ENCODE measurements at places on chromosomes 11 and 22. TPM values are rescaled to one million over a fixed set of nuclear protein-coding genes. Genes with fewer than 3 reads are reported as not detected.

The GSTT2 gene
- not detected for polyA plus RNA-seq

The KCNJ4 gene
- 0.18 TPM for polyA plus RNA-seq

The CXCR5 gene
- not detected for polyA plus RNA-seq

The VPREB1 gene
- not detected for polyA plus RNA-seq

The ARVCF gene
- 18.3 TPM for polyA plus RNA-seq

The MS4A15 gene
- polyA plus RNA-seq, result not detected

The ESAM gene
- polyA plus RNA-seq, result 55.2 TPM

The DGAT2 gene
- polyA plus RNA-seq, result 4.6 TPM

The MTA2 gene
- 108 TPM for polyA plus RNA-seq

DNA sequence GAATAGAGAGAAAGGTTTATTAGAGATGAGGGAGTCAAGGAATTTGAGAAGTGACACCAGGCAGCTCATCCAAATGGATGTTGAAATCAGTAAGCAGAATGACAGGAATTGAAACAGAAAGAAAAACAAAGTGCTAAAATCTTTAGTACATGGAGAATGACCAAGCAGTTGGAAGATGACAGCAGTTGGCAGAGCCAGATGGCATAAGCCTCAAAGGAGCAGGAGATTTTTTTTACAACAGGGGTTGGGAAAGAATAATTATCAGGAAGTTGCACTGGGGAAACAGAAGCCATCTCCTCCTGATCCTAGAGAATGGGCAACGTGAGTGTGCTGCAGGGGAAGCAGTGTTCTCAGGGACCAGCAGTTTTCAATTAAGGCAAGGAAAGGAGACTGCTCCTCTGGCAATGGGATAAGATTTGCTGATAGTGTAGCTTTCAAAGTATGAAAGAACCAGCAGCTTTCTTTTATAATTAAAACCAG, 28.9 kb downstream of the RAB39A start:
- no peak for DNase-seq

DNA sequence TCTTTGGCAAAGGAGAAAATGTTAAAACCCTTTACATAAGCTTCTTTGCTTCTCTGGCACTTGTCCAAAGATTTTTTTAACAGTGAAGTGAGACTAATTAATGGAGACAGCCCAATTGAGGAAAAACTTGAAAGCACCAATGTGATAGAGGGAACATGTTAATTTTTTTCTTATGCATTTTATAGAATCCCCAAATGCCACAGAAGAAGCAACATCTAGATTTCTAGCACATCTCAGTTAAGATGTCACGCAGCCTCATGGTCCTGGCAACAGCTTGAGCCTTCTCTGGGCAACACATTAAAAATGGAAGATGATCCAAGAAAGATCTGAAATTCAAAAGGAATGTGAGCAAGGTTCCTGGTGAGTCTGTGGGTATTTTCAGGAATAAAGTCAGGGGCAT, 48.5 kb downstream of the PACSIN2 start:
- no peak for DNase-seq

DNA sequence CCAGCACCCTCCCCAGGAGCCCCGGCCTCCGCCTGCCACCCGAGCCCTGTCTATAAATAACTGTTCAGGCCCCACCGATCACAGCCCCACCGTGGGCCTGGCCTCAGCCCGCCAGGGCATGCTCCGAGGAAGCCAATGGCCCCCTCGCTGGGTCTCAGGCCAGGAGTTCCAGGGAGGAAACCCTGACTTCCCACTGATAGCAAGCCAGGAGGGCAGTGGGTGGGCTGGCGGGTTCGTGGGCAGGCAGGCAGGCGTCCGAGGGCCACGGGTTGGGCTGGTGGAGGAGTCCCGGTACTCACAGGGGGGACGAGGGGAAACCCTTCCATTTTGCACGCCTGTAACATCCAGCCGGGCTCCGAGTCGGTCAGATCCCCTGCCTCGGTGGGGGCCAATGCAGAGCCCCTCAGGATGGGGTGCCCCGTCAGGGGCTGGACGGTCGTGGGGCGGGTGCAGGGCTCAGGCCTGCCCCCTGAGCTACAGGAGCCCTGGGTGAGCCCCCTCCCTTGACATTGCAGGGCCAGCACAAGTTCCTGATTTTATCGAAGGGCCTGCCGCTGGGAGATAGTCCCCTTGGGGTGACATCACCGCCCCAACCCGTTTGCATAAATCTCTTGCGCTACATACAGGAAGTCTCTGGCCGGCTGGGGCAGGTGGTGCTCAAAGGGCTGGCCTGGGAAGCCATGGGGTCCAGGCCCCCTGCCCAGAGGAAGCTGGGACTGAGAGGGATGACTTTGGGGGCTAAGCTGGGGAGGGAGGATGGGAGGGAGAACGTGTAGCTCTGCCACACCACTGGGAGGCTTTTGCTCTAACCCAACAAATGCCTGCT, at the start of gene SPI1:
SPI1 (minus strand) TSS at position 538 of the 826 bp plus-strand sequence; CDS start at position 344, 194 bp downstream.
- no peak for DNase-seq

DNA sequence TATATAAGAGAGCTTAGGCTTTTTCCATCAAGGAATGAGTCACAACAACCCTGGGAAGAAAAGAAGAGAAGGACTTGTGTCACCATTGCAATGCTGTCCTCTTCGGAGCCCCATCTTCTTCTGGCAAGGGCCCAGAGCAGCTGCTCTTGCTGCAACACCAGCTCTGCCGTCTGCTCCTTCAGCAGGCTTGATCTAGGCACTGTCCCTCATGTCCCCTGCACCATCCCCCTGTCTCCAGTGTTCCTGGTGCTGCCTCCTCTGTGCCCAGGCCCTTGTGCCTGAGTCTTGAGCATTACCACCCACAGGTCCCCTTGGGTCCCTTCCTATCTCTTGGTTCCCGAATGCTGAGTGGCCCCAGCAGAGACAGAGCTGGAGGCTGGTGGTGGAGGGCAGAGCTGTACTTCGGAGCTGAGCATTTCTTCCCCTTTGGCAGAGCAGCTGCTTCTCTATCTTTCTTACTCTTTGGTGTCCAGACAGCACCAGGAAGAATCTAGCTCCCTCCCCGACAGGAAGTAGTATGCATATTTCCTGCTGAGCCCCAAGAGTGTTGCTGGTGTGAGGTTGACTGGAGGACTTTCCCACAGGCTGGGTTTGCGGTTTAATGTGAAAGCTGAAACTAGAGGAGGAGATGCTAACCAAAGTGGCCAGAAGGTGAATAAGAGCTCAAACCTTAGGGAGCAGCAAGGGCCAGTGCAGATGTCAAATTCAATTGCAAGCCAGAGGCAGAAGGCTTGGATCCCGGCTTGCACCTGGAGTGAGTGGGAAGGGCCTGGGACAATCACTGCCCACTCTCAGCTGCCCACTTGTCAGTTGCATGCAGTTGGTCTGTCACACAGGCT, 27.8 kb downstream of the WEE1 start:
- DNase-seq, result no peak

GRCh38 chr11:2586087-2586792, 113.6 kb downstream of the KCNQ1OT1 start:
- peak; percentile 89 for DNase-seq

DNA sequence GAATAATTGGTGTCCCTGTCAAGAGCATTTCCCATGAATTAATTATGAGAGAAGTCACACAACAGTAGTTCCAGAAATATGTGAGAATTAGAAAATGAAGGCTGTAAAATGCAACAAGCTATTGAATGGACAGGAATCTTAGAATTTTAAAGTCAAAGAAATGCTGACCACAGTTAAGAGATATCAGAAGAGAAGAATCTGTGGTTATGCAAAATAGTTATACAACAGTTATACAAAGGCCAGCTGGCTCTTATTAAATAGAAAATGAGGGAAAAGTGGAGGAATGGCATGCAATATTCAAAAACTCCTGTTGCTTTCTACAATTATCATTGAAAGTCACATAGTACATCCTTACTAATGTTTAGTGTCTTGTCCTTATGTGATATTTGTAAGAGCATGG, 27.4 kb downstream of the CASP12 start:
- DNase-seq, result no peak

GRCh38 chr11:38824573-38824972, 2226.5 kb upstream of the RAG2 start:
- no peak for DNase-seq

DNA sequence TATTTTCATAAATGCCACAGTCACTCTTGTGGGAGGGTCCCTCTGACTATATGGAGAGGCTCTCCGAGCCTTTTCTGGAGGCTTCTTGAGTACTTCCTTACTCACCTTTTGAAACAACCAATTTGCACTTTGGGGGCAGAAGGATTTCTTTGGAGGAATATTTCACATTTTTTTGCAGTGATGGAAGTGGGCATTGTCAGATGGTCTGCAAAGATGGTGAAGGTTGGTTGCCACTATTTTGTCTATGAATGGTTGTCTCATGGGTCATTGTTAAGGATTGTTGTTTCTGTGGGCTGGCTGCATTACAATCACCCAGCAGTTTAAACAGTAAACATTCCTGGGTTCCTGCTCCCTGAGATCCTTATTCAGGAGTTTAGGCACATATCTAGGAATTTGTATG, 388.2 kb downstream of the TMEM135 start:
- DNase-seq, result no peak

GRCh38 chr11:95042906-95043305, 6.3 kb upstream of the KDM4F start:
- no peak for DNase-seq

DNA sequence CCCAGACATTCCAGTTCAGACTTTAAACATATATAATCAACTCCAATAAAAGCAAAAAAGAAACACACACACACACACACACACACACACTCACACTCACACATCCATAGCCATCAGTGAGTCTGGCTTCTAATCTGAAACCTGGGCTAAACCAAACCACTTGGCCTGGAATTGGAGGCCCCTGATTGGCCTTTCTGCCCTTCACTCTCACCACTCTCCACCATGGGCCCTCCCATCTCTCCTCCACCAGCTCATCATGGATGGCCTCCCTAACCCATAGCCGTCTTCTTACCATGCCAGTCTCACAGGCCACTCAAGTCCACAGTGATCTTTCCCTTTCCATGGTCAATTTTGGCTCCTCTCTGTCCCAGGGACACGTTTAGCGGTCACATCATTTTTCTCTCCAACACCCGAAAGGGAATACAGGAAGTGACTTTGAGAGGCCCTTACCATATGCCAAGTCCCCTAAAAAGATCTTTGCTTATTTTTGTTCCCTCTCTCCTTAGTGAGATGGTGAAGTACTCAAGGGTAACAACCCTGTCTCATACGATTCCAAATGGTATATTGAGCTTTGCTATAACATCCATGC, 66.6 kb downstream of the ENDOD1 start:
- DNase-seq, result no peak

DNA sequence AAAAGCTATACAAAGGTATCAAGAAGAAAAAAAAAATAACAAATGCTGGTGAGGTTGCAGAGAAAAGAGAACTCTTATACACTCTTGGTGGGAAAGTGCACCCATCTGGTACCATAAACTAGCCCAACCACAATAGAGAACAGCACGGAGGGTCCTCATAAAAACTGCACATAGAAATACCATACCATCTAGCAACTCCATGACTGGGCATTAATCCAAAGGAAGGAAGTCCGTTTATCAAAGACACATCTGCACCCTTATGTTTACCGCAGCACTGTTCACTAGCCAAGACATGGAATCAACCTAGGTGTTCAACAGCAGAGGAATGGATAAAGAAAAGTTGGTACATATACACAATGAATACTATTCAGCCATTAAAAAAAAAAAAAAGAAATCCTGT, 10.8 kb upstream of the CLDN5 start:
- DNase-seq, result no peak

DNA sequence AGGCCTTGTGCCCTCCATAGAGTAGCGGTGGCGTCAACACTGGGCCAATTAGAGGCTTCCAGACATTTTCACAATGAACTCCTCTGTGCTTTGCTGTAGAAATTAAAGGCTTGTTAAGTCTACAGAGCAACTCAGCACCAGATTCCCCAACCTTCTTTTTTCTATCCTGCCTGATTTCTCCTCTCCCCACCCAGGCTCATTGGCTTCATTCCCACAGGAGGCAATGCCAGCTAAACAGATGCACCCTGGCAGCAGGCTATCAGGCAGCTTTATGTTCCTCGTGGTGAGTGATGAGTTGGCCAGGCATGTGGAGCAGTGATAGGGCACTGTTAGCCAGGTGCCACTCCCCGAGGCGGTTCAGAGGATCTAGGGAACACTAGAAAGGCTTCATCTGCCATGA, 4.8 kb downstream of the DIXDC1 start:
- no peak for DNase-seq

DNA sequence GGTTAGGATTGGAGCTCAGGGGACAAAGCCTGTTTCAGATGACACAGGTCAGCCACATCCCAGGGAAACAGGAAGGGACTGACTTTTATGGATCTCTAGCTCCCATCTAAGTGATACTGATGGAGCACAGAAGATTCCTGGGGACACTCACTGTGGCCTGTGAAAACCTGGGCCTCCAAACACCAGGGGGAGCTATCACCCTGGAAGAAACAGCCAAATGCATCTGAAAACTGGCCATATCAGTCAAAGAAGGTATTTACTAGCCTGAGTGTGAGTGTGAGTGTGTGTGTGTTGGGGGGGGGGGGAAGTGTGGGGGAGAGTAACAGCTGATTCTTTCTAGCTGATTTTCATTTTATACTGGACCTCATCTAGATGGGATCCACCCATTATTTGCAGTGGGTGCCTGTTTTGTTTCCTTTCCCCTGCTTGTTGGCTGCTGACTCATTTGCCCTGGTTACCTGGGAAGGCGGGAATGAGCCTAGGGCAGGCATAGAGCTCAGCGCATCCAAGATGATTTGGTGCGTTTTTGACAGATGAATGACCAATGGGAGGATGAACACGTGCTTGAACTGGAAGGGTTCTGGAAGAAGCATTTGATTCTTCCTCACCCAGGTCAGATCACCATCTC, 284.0 kb downstream of the KIRREL3 start:
- DNase-seq, result peak; percentile 63

Data from left kidney (tissue), 8 donors.